ENCODE measurements at places on chromosomes 2 and 18.

DNA sequence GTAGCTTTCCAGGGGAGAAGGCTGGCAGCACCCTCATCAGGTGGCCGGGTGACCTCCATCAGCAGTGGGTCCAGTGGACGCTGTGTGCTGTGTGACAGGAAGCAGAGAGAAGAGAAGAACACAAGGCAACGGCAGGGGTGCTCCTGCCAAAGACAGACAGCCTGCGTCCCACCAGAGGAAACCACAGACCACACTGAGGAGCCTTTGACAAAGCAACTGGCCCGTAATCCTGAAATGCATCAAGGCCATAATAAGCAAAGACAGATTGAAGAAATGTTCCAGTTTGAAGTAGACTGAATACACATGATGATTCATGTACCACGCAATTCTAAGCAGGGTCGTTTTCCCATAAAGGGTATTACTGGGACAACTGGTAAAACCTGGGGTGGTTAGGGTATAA is 172.4 kb downstream of the FBXO15 start:
- DNase-seq, result no peak

DNA sequence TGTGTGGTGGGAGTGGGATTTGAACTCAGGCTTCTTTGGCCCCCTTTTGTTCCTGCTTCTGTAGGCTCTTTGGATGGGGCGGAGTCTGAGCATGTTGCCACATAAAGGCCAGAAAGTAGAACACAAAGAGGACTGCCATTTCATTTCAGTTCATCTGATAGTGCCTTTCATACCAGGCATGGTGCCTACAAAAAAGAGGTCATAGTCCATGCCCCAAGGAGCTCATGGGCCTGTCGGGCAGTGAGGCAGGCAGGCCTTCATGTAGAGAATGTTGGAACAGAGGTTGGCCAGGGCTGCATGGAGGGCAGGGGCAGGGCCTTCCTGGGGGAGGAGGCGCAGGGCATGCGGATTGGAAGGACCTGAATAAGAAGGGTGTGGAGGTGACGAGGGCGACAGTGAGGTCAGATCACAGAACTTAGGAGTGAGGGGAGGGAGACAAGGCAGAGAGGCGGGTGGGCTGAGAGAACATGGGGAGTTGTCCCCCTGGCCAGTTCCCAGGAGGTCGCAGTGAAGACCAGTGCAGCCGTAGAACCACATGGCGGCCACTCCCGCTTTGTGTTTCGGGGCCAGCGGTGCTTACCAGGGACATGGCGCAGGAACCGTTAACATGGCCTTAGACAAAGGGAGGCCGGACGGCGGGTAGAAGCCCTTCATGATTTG is 49.1 kb downstream of the ITGB1BP1 start:
- no peak for DNase-seq

DNA sequence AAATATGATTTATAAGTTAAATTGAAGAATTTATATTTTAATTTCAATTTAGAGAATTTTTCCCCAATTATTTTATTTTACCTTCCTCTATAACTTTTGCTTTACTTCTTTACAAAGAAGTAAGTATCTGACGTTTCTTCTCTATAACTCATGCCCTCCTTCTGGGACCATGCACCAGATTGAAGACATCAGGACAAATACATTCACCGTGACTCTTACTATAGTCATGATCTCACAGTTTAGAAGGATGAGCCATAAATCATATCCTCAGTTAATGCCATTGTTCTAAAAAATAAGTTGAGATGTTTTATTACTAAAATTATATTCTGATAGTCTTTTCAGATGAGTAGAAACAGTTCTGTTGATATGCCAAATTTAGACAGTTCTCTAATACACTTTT is 279.3 kb downstream of the TMX3 start:
- DNase-seq, result no peak

DNA sequence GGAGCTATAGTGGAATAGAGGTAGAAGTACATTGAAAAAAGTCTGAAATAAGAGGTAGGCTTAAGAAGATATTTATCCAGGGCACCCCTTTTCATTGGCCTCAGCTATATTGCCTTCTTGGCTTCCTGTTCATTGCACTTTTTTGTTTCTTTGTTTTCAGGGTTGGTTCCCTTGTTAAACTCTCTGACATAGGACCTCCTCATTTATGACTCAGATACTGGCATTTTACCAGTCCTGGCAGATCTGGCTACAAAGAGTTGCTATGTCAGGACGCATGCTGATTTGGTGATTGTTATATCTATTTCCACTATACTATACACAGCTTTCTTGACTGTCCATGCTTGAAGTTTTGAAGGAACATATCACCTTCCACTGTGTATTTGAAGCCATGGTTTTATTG is 60.0 kb downstream of the GCA start:
- no peak for DNase-seq

- DNase-seq, result no peak
These were observed 52.8 kb downstream of the MYO7B start for GRCh38 chr2:127588241-127588640.

DNA sequence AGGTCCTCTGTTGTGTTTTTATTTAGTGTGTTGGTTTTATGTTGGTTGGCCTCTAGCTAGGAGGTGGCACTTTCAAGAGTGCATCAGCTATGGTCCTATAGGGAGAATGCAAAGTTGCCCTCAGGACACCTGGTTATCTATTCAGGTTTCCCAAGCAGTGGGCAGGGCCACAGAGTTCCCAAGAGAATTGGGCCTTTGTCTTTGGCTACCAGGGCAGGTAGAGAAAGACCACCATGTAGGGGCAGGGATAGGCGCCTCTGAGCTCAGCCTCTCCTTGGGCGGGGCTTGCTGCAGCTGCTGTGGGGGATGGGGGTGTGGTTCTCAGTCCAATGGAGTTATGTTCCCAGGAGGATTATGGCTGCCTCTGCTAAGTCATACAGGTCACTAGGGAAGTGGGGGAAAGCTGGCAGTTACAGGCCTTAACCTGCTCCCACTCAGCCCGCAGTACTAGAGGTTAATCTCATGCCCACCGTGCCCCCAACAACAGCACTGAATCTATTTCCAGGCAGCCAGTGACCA is 26.0 kb downstream of the ABCB11 start:
- DNase-seq, result no peak

- no peak for DNase-seq
These were observed 140.1 kb downstream of the NR4A2 start for GRCh38 chr2:156192468-156192867.

- DNase-seq, result no peak
These were observed 20.7 kb upstream of the OSBPL6 start for GRCh38 chr2:178173657-178174056.

DNA sequence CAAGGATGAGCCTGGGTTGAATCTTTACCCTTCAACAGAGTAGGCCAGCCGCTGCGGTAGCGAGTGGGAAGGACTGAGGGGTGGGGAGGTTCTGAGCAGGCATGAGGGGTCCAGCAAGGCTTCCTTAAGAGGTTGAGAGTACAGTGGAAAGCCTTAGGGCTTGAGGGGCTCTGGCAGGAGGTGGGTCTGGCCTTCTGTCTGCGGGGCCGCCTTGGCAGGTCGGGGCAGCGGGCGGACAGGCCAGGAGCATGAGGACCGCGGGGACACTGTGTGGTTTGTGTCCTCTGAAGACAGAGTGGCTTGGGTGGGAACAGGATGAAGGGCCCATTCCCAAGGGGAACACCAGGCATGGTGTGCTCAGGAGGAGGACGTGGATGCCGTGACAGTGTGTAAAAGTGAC is 250.3 kb downstream of the AGAP1 start:
- DNase-seq, result no peak

DNA sequence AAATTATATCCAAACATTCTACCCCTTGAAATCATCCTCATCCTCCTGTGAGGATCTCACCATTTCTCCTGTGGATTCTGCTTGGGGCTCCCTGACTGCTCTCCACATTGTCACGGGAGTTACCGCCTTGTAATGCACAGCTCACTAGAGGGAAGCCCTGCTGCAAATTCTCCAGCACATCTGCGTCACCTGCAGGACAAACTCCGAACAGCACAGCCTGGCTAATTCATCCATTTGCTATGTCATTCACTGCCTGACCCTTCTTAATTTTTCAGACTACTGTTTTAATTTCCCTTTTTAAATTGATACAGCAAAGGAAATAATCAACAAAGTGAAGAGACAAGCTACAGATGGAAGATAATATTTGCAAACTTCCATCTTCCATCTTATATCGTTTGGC is 627.4 kb downstream of the FBXO15 start:
- no peak for DNase-seq

GRCh38 chr18:74353169-74353775 is 37.6 kb downstream of the C18orf63 start:
- DNase-seq, result peak; percentile 41

DNA sequence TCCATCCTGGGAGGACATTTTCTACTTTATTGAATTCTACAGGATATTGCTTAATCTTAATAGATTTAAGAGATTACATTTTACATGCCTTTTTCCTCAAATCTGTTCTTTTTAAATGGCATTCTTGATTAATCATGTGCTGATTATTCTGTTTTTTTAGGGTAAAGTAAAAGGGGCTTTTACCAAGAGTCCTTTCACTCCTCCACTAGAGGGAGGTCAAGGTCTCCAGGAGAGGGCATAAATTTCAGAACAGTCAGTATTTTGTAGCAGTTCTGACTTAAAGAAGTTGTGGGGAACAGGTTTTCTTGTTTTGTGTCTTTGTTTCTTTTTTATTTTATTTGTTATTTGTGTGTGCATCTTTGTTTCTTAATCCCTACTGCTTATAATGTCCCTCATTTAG is 25.4 kb downstream of the WDR75 start:
- DNase-seq, result peak; percentile 2

DNA sequence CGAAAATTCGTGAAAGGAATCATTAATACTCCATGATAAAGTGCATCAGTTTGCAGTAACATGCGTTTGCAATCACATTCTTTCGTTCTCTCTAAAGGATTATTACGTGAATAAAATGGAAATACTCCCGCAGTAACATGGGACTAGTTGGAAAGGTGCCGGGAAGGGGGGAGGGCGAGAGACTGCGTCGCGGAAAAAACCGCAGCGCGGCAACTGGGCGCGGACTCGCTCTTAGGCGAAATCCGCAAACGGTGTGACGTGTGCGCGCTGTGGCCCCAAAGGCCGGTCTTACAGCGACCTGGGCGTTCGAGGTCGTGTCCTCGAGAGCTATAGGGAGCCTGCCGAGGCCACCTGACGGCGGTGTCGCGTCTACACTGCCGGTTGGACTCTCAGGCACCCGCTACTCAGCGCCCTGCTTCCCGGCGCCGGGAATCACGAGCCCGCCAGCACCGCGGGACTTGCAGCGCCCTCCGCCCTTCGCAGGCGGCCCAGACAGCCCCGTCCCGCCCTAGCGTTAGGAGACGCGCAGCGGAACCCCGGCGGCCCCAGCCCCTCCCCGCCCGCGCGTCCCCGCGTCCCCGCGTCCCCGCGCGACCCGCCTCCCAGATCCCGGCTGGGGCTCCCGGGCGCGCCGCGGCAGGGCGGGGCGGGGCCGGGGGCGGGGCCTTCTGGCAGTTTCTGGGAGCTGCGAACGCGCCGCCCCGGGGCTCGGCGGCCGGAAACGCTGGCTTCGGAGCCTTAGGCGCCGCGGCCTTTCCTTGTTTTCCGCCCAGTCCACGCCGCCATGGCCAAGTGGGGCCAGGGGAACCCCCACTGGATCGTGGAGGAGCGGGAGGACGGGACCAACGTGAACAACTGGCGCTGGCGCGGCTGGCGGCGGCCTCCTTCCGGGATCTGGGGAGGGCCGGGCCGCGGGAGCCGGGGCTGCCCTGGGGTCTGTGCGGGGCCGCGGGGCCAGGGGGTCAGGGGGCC is 15.1 kb downstream of the C2orf74 start:
- DNase-seq, result peak; percentile 89

DNA sequence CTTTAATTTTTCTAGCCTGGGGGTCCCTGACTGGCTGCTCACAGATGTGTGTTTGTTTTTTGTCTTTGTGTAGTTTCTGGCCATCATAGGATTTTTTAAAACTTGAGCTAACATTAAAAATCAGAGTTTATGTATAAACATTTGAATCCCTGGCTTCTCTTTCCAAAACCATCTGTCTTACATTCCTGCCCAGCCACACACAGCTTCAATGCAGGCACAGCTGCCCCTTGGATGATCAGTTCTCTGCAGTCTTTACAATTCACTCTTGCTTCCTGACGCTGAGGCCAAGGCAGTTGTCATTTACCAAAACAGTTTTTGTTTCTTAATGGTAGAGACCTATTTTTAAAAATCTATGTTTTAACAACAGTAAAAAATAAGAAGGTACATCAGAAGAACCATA is 169.2 kb upstream of the LRRTM1 start:
- DNase-seq, result no peak

DNA sequence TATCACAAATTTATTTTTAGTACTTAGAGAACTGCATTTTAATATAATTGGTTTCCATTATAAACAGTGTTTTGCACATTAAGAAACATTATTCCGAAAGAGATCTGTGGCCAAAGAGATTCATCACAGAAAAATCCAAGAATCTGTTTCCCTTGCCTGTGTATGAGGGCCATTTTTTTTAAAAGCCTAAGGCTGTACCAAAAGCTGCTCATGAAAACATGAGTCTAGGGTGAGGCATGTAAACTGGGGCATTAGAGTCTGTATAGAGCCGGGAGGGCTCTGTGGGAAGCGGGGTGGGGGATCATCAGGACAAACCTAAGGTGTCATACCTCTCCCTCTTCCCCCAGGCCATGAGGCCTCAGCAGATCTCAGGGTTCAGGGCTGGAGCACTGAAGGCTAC is 223.8 kb downstream of the FBXO15 start:
- DNase-seq, result no peak

GRCh38 chr18:79866889-79867574 is 69.3 kb downstream of the KCNG2 start:
- peak; percentile 11 for DNase-seq

All from SW480 (cell line).